Mesothelial cell of epicardium (in vitro differentiated cells): ENCODE measurements at places on chromosomes 7 and 10. TPM values are rescaled to one million over a fixed set of nuclear protein-coding genes. Genes with fewer than 3 reads are reported as not detected.

GRCh38 chr10:115710136-115710535 is 562.9 kb downstream of the GFRA1 start:
- DNase-seq: no peak

GRCh38 chr7:2110610-2111396 is 121.9 kb downstream of the MAD1L1 start:
- no peak for DNase-seq

- DNase-seq: no peak
Measured at GRCh38 chr7:44275957-44276570, 49.3 kb downstream of the CAMK2B start.

DNA sequence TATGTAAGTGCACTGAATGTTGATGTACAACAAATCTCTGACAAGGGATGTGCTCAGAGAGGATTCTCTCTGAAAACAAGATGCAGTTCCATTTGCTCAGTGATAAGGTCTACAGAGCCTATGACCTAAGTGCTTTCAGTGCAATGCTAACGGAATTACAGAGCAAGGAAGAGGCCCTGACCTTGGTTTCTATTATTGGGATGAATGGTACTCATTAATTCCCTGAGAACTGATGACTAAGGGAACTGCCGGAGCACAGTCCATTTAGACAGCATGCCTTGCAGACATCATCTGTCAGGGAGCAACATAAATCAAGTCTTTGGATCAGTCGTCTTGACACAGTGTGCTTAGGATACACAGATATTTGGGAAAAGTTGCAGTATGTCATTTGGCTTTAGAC is 340.8 kb downstream of the PHTF2 start:
- no peak for DNase-seq

DNA sequence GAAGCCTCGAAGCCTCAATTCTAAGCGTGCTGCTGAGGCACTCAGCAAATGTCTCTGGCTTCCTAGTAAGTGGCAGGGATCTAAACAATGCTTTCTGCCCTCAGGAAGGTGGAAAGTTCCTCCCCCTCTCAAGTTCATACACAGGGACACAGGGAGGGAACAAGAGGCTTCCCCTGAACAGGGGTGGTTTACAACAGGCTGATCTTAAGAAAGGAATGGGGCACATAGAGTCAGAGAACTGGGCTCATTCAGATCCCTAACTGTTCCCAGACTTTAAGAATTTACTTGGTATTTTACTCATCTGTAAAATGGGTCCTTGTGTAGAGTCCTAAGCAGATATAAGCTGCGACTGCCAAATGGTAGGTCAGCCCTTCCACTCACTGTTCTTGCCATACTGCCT is 2.5 kb downstream of the TNS3 start:
- no peak for DNase-seq

GRCh38 chr10:14560274-14560673 is 214.4 kb downstream of the FAM107B start:
- no peak for DNase-seq

- DNase-seq: peak; percentile 25
Measured at GRCh38 chr10:47029181-47030009, 118.2 kb downstream of the PTPN20 start.

GRCh38 chr10:116311016-116311415 is 13.2 kb upstream of the CCDC172 start:
- no peak for DNase-seq

CFAP70 gene
- 5.2 to 5.7 TPM (median 5.7 TPM) in 3 replicates for total RNA-seq

RAB19 gene
- 1.6 to 2.7 TPM (median 1.6 TPM) in 3 replicates for total RNA-seq

PIK3CG gene
- 0.07 to 0.11 TPM (median 0.09 TPM) in 3 replicates for total RNA-seq

CDNF gene
- total RNA-seq: 1.7 to 2.3 TPM (median 2.2 TPM) in 3 replicates
